ENCODE measurements at places on chromosomes 1 and 21. TPM values are rescaled to one million over a fixed set of nuclear protein-coding genes. Genes with fewer than 3 reads are reported as not detected.
A peak's percentile ranks its signal among the peaks of the same experiment; 100 is the strongest.

KCNQ4 gene
- polyA plus RNA-seq, result 0.88 TPM

HSPA6 gene
- polyA plus RNA-seq, result 1.4 TPM

DNA sequence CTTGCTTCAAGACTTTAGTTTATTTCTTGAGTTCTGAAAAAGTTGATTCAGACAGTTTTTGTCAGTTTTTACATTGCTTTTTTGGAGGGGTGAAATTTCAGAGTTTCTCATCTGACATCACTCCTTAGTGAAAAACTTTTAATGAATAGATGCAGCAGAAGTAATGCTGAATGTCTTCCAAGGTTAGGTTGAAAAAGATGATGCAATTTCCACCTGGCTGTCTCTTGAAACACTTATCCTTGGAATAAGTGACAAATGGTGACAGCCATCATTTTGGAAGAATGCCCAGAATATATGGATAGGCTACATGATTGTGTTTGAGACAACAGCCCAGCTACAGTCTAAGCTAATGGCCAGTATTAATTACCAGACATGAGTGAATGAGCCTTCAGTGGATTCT, 140.8 kb downstream of the ZNF644 start:
- H3K27me3 ChIP-seq, result no peaks in the 10 kb centered on the region
- no peaks in the 10 kb centered on the region for H3K4me1 ChIP-seq
- no peak overlapping the region for H3K27ac ChIP-seq
- no peak overlapping the region for H3K4me3 ChIP-seq

- H3K36me3 ChIP-seq, result no peaks in the 10 kb centered on the region
- no peaks in the 10 kb centered on the region for H3K4me1 ChIP-seq
- H3K27me3 ChIP-seq, result no peaks in the 10 kb centered on the region
- DNase-seq, result no peak
- no peak overlapping the region for H3K4me3 ChIP-seq
- H3K27ac ChIP-seq, result no peak overlapping the region
These were observed 246.8 kb upstream of the FMN2 start for GRCh38 chr1:239844833-239845232.

DNA sequence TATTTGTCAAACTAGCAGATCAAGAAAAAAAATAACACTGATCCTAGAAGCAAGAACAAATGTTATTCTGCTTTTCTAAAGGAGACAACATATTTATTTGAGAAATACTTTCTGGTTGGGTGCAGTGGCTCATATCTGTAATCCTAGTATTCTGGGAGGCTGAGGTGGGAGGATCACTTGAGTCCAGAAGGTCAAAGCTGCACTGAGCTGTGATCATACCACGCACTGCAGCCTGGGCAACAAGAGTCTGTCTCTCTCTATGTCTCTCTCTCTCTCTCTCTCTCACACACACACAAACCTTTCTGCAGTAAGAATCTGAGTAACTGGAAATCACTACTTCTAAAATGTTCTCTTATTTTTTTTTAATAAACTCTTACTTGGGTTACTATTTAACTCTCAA, 31.2 kb downstream of the PRPF38A start:
- H3K27me3 ChIP-seq, result no peaks in the 10 kb centered on the region
- no peaks in the 10 kb centered on the region for H3K36me3 ChIP-seq
- no peaks in the 10 kb centered on the region for H3K4me1 ChIP-seq
- H3K27ac ChIP-seq, result no peak overlapping the region
- H3K4me3 ChIP-seq, result no peak overlapping the region

DNA sequence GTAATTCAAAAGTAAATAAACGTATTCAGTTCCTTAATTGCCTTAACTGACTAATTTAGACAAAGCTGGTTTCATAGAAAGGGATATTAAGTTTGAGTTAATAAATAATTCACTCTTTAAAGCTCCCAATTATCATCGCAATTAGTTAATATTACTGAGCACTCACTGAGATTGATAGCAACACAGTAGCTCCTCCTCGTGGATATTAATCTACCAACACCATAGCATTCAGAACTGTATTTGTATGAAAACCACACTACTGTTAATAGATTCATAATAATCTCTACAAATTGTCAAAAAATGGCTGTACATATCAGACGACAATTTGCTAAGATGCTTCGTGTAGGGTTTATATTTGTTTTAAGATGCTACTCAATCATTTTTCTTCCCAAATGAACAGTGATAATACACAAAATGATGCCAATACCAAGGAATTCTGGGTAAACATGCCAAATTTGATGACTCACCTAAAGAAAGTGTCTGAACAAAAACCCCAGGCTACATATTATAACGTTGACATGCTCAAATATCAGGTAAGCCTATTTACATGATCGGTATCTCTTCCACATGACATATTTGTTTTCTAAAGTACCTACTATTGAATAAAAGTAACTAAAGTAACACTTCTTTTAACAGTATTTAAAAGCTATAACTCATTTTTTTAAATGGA, 18.8 kb upstream of the DYNLT5 start:
- H3K4me1 ChIP-seq, result no peaks in the 10 kb centered on the region
- no peak overlapping the region for H3K27ac ChIP-seq
- no peak for DNase-seq
- H3K4me3 ChIP-seq, result no peak overlapping the region
- H3K27me3 ChIP-seq, result no peaks in the 10 kb centered on the region
- H3K36me3 ChIP-seq, result no peaks in the 10 kb centered on the region

GRCh38 chr1:153395776-153396175, 4.9 kb upstream of the S100A8 start:
- H3K4me1 ChIP-seq, result no peaks in the 10 kb centered on the region
- DNase-seq, result no peak
- H3K36me3 ChIP-seq, result no peaks in the 10 kb centered on the region
- H3K4me3 ChIP-seq, result no peak overlapping the region

DNA sequence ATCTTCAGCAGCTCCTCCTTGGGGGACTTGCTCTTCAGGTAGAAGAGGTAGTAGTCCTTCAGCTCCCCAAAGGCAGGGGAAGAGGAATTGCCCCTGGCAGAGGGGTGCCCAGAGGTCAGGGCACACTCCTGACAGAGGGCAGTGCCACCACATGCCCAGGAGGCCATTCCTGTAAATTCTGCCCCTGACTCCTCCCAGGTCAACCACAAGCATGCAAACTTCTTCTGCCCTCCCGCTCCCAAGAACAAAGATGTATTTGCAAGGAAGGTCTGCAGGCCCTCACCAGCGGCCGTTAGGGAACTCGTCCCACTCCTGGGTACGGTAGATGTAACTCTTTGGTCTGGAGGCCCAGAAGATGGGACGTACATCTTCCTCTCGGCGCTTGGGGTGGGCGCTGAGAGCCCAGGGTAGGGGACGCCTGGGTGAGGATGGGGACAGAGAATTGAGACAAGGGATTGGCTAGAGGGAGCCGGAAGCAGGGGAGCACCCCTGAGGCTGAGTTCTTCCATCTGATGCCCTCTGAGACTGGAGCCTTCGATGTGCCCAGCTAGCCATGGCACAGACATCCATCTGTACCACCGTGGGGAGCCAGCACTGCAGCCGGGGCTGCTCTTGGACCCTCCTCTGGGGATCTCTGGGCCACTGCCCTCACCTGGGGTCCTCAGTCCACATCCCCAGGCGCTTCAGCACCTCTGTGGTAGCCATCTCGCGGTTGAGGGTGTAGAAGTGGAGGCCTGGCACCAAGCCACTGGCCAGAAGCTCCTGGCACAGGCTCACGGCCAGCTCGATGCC, 11.1 kb downstream of the MTHFR start:
- no peak overlapping the region for H3K4me3 ChIP-seq
- no peak overlapping the region for H3K27ac ChIP-seq
- H3K36me3 ChIP-seq, result no peaks in the 10 kb centered on the region
- no peaks in the 10 kb centered on the region for H3K4me1 ChIP-seq
- DNase-seq, result peak; percentile 59

GRCh38 chr1:17609529-17609928, 70.0 kb downstream of the ARHGEF10L start:
- DNase-seq, result no peak
- peak overlapping the region; percentile 8 for H3K27ac ChIP-seq
- H3K36me3 ChIP-seq, result peaks cover 6% of the 10 kb centered on the region
- H3K4me1 ChIP-seq, result no peaks in the 10 kb centered on the region

DNA sequence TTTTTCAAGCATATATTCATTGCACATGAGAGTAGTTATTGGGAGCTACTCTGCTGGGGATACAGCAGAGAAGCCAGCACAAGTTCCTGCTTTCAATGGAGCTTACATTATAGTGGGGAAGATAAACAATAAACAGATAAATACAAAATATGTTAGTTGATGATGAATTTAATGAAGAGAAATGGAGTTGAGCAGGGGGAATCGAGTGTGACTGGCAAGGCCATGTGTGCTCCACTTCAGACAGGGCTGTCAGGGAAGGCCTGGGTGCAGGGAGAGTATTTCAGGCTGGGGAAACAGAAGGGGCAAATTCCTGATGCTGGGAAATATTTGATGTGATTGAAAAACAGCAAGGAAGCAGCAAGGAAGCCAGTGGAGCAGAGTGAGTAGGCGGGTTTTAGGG, 21.2 kb upstream of the BRDT start:
- no peak overlapping the region for H3K27ac ChIP-seq
- H3K4me1 ChIP-seq, result no peaks in the 10 kb centered on the region
- H3K27me3 ChIP-seq, result no peaks in the 10 kb centered on the region
- DNase-seq, result no peak

DNA sequence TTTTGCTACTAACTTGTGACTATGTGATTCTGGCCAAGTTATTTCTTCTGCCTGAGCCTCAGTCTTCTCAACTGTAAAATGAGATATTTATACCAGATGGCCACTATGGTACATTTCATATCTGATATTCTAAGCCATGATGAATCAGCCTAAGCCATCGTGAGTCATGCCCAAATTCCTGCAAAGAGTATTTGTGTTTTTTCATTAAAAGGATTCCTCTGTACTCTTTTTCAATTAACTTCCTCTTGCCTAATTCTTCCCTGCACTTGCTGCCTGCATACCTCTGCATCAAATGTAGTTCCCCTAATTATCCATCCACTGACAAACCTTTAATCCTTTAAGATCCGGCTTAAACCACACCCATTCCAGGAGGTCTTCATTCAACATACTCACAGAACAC, 575.1 kb upstream of the BEND5 start:
- H3K4me1 ChIP-seq, result no peaks in the 10 kb centered on the region
- no peak for DNase-seq
- no peaks in the 10 kb centered on the region for H3K27me3 ChIP-seq

GRCh38 chr1:231733672-231734071, 107.1 kb downstream of the DISC1 start:
- no peak overlapping the region for H3K4me3 ChIP-seq
- no peaks in the 10 kb centered on the region for H3K27me3 ChIP-seq
- DNase-seq, result no peak
- H3K36me3 ChIP-seq, result no peaks in the 10 kb centered on the region
- H3K4me1 ChIP-seq, result no peaks in the 10 kb centered on the region
- H3K27ac ChIP-seq, result no peak overlapping the region

GRCh38 chr1:219668446-219668845, 55.5 kb upstream of the ZC3H11B start:
- H3K27me3 ChIP-seq, result no peaks in the 10 kb centered on the region
- H3K4me3 ChIP-seq, result no peak overlapping the region
- no peak overlapping the region for H3K27ac ChIP-seq
- DNase-seq, result no peak
- H3K4me1 ChIP-seq, result no peaks in the 10 kb centered on the region

DNA sequence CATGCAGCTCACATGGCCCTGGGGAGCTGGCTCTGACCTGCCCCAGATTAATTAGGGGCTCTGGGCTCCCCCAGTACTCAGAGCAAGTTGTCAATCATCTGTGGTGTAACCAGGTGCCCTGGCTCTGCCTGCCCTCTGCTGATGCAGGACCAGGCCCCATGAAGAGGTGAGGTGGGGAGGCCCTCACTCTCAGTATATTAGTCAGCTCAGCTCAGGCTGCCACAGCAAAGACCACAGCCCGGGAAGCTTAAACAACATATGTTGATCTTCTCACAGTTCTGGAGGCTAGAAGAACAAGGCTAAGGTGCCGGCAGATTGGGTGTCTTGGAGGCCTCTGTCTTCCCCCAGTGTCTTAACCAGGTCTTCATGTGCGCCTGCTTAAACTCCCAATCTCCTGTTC, 66.5 kb downstream of the FCRL5 start:
- no peaks in the 10 kb centered on the region for H3K36me3 ChIP-seq
- DNase-seq, result no peak
- H3K27me3 ChIP-seq, result no peaks in the 10 kb centered on the region
- H3K27ac ChIP-seq, result no peak overlapping the region

DNA sequence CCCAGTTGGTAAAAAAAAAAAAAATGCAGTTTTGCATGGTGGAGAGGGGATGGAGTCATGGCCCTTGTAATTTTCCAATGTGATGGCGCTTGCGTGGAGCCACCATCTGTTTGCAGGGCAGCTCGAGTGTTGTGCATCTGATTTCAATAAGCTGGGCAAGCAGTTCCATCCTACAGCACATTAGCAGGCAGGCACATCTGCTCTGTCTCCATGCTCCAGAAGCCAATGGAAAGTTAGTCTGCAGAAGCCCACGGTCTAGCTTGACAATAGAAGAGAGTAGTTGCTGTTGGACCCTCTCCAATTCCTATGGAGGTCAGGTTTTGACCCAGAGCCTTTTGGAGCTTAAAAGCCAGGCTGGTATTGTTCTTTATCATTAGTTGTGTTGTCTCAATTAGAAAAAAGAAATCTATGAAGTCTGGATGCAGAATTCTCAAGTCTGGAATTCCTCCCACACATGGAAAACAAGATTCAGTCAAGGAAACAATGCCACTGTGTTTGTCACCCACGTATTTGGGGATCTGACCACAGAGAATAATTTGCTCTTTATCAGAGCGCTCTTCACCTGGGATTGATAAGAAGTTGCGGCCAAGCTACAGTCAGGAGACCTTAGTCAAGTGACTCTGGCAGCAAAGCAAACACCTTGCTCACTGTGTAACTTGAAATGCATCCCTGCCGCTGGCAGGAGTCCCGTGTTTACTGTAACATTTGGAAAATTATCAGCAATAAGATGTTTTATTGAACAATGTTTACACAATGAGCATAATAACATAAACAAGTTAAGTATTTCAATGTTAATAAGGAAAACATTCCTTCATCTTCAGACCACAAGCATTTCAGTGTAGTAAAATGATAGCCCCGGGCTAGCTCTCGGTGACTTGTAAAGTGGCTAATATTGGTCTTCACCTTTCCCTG, 20.7 kb downstream of the NGF start:
- H3K4me3 ChIP-seq, result no peak overlapping the region
- H3K27me3 ChIP-seq, result no peaks in the 10 kb centered on the region
- peaks cover 9% of the 10 kb centered on the region for H3K4me1 ChIP-seq
- no peaks in the 10 kb centered on the region for H3K36me3 ChIP-seq
- H3K27ac ChIP-seq, result no peak overlapping the region
- no peak for DNase-seq

DNA sequence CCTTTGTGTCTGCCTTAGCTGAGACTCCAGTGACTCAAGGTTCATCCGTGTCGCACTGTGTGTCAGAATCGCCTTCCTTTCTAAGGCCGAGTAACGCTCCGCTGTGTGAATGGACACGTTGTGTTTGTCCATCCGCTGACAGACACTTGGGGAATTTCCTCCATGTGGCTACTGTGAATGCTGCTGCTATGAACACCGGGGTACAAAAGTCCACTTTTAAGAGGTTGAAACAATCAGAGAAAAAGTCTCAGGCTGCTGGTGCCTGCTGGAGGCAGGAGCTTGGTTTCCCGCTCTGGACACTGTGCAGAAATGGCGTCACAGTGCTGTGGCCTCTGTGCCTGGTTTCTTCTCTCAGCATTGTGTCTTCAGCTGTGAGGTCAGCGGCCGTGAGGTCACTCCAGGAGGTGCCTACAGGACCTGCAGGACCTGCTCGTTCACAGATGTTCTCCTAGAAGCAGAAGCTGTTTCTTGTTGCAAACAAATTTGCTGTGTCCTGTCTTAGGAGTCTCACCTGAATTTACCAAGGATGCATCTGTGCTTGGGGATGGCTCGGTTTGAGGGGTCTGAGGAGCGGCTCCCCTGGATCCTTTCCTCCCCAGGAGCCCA, 34.2 kb downstream of the KRTAP10-1 start:
- DNase-seq, result peak; percentile 19
- H3K4me1 ChIP-seq, result no peaks in the 10 kb centered on the region
- H3K27ac ChIP-seq, result no peak overlapping the region
- H3K27me3 ChIP-seq, result no peaks in the 10 kb centered on the region
- no peaks in the 10 kb centered on the region for H3K36me3 ChIP-seq

Data from aorta (tissue), 5 donors.